ENCODE measurements at places on chromosomes 13 and 19. TPM values are rescaled to one million over a fixed set of nuclear protein-coding genes. Genes with fewer than 3 reads are reported as not detected.

DNA sequence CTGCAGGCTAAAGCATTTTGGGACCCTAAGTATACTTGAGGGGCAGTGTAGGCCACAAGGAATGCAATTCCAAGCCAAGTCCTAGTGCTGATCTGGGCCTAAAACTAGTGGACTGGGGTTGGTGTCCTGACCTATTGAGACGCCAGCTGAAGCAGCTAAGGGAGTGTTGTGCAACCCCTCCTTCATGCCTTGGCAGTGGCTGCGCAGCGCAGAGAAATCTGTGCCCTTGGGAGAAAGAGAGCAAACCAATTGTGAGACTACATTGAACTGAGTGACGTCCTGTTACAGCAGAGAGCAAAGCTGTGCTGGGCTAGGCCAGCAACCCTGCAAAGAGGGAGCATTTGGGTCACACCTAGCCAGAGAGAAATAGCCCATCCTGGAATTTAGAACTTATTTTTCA, 2715.0 kb upstream of the PCDH20 start:
- H3K27me3 ChIP-seq = no peaks in the 10 kb centered on the region
- H3K27ac ChIP-seq = no peak overlapping the region
- no peaks in the 10 kb centered on the region for H3K4me1 ChIP-seq

- no peak overlapping the region for H3K27ac ChIP-seq
- H3K4me1 ChIP-seq = no peaks in the 10 kb centered on the region
- H3K27me3 ChIP-seq = no peaks in the 10 kb centered on the region
- peaks cover 22% of the 10 kb centered on the region for H3K36me3 ChIP-seq
- no peak for DNase-seq
Observed at GRCh38 chr19:11612816-11613511, 15.7 kb downstream of the ZNF627 start.

Gene PLPP2
- total RNA-seq = 0.70 TPM

- H3K27me3 ChIP-seq = no peaks in the 10 kb centered on the region
- H3K36me3 ChIP-seq = no peaks in the 10 kb centered on the region
- H3K4me1 ChIP-seq = no peaks in the 10 kb centered on the region
- H3K27ac ChIP-seq = no peak overlapping the region
- no peak for DNase-seq
Observed at GRCh38 chr19:6172074-6172863, 36.8 kb downstream of the ACSBG2 start.

DNA sequence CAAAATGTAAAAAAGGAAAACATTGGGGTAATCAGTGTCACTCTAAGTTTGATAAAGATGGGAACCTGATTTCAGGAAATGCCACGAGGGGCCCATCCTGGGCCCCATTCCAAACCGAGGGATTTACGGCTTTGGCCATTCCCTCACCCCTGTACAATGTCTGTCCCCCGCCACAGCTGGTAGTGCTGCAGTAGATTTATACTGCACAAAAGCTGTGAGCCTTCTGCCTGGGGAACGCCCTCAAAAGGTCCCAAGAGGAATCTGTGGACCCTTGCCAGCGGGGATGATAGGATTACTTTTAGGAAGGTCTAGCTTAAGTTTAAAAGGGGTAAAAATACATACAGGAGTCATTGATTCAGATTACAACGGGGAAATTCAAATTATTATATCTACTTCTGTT, 173.4 kb upstream of the SGCG start:
- DNase-seq = no peak
- H3K36me3 ChIP-seq = no peaks in the 10 kb centered on the region
- no peak overlapping the region for H3K4me3 ChIP-seq
- no peaks in the 10 kb centered on the region for H3K27me3 ChIP-seq
- no peaks in the 10 kb centered on the region for H3K4me1 ChIP-seq
- no peak overlapping the region for H3K27ac ChIP-seq

DNA sequence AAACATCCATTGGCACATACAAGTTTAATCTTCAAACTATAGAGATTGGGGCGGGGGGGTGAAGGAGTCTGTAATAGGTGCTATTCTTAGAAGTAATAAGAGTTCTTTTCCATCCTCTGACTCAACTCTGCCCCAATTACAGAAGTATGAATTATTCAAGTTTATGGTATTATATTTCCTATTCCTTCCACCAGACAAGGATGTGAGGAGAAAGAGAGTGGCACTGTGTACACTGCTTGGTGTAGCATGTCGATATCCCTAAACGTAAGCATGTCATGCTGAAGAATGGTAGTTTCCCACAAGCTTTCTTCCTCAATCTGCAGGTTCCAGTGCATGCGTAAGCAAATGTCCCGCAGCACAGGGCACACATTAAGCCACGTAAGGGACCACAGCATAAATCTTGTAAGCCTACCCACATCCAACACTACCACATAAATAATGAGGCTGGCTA, 14.1 kb downstream of the BRD4 start:
- peaks cover 93% of the 10 kb centered on the region for H3K4me1 ChIP-seq
- no peak overlapping the region for H3K4me3 ChIP-seq
- H3K36me3 ChIP-seq = no peaks in the 10 kb centered on the region
- H3K27ac ChIP-seq = no peak overlapping the region
- DNase-seq = no peak
- no peaks in the 10 kb centered on the region for H3K27me3 ChIP-seq

DNA sequence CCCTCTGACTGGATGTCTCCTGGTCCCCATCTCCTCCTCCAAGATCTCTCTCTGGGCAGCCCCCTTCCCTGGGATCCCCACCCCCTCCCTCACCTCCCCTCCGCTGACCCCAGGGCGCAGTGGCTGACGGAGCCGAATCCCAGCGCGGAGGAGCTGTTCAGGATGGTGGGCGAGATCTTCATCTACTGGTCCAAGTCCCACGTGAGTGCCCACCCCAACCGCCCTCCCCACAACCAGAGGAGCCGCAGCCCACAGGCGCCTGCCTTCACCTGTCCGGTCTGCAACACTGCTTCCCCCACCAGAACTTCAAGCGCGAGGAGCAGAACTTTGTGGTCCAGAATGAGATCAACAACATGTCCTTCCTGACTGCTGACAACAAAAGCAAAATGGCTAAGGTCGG, 89.4 kb downstream of the RYR1 start:
- no peak overlapping the region for H3K4me3 ChIP-seq
- H3K4me1 ChIP-seq = no peaks in the 10 kb centered on the region
- DNase-seq = no peak
- H3K36me3 ChIP-seq = no peaks in the 10 kb centered on the region

DNA sequence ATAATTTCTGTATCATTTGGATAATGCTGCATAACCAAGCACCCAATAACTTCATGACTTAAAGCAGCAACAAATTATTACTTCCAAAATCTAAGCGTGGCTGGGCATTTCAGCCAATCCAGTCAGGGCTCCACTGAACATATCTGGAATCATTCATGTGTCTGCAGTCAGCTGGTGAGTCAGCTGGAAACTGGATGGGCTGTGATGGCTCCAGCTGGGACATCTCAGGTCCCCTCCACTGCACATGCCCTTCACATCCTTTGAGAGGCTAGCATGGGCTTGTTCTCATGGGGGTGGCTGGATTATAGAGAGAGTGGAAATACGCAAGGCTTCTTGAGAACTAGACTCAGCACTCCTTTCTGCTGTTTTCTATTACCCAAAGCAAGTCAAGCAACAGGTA, 961.9 kb downstream of the DIAPH3 start:
- H3K27me3 ChIP-seq = no peaks in the 10 kb centered on the region
- no peaks in the 10 kb centered on the region for H3K36me3 ChIP-seq
- H3K4me3 ChIP-seq = no peak overlapping the region
- DNase-seq = no peak
- no peaks in the 10 kb centered on the region for H3K4me1 ChIP-seq
